ENCODE measurements at places on chromosomes 5 and 9.

- DNase-seq, result no peak
These were observed 8.7 kb upstream of the CYLC2 start for GRCh38 chr9:102986425-102986824.

GRCh38 chr5:31021181-31021624 is 172.3 kb upstream of the CDH6 start:
- peak; percentile 4 for DNase-seq

DNA sequence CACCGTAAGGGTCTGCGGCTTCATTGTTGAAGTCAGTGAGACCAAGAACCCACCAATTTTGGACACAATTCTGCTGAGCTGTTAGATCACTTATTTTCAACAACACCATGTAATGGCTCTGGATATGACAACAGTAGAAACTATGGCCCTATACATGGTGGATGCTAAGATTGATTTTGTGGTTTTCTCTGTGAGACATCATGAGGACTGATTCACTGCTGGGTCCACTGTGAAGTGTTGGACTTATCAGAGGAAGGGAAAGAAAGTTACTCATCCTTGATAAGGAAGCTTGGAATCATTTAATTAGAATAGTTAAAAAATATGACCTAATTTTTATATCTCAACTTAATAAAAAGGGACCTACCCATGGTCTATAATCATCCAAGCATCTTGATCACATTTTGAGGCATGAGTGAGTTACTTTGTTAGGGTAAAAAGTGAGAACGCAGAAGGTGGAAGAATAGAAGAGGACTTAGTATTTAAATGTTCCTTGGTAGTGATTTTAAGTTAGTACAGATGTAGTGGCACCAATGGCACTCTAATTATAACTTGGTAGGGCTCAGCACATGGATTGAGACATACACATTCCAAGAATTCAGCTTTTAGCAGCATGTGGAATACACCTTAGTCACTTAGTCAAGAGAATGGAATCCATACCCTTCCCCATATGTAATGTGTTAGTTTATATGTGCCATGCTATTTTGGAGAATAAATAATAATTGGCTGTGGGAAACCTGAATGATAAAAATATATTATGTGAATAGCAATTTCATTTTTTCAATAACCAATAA is 123.5 kb upstream of the CD180 start:
- DNase-seq, result no peak

GRCh38 chr5:153970496-153970895 is 68.2 kb downstream of the FAM114A2 start:
- no peak for DNase-seq

DNA sequence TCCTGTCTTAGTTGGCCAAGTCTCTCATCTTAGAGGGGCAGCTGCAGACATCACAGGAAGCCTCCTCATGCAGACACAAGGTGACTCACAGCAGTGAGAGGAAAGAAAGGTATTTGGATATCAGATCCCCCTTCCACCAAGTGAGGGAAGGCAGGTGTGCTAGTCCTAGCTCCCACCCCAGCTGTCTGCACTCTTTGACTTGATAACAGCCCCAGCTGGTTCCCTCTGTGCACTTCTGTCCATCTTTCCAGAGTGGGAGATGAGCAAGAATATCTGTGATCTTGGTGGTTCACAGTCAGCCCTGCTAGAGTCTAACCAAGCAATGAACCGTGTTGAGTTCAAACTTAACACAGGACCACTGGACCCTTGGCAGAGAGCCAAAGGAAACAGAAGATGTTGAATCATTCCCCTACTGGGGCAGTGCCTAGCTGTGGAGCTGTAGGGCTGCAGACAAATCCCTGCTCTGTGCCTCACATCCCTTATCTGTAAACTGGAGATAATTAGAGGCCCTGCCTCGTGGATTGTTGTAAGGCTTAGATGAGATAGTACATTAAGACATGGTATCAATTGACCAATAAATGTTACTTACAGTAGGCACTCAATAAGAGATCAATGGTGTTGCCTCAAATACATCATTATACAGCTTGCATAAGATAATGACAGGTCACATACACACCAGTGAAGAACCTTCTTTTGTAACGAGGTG is 39.1 kb downstream of the SH3RF2 start:
- peak; percentile 16 for DNase-seq

DNA sequence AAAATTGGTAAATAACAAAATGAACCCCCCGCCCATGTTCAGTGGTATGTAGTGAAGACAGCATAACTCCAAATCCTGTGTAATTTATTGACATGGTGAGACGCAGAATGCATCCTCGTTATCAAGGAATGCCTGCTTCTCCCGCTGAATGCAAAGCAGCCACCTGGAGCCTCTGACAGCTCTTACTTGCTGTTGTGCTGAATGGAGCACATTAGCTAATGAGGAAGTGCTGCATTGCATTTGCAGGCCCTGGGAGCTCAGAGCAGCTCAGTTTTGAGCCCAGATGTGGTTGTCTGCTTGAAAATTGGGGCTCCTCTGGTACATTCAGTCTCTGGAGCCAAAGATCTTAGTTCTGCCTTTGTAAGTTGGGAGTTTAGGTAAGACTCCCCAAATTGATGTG is 28.9 kb downstream of the PLAC8L1 start:
- DNase-seq, result no peak

DNA sequence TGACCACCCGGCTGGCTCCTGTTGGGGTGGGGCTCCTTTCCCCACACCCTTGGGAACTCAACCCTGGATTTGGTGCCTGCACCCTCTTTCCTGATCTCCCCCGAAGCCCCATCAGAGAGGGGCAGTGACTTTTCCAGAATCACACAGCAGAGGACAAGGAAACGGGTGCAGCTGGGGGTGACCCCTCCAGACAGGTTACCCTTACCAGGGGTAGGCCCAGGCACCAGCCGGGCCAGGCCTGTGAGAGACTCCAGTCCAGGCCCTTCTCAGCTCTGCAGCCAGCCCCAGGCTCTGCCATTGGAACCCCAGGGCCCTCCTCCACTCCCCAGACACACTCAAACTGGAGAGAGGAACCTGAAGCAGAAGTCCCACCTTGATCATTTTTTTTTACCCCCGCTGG is 19.0 kb upstream of the PHYHD1 start:
- no peak for DNase-seq

- peak; percentile 61 for DNase-seq
These were observed 1.0 kb downstream of the CERT1 start for GRCh38 chr5:75510417-75510835.

GRCh38 chr5:139402561-139403158 is 1.2 kb downstream of the SPATA24 start:
- DNase-seq, result no peak

DNA sequence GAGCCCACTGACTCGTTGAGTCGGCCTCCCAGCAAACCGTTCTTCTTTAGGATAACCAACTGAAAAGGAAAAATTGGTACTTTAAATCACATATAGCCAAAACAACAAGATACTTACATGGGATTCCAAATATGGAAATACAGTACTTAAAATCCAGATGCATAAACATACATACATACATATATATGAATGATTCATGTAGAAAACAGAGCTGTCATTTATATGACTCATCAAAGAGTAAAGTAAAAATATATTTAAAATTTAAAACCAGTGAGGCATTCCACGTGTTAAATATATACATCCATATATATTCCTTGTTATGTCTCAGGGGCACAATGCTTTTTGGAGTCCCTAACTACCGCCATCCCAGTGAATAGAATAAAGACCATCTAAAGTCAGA is 36.7 kb downstream of the DMGDH start:
- no peak for DNase-seq

- DNase-seq, result no peak
These were observed 173.5 kb downstream of the FAM174A start for GRCh38 chr5:100708645-100709171.

DNA sequence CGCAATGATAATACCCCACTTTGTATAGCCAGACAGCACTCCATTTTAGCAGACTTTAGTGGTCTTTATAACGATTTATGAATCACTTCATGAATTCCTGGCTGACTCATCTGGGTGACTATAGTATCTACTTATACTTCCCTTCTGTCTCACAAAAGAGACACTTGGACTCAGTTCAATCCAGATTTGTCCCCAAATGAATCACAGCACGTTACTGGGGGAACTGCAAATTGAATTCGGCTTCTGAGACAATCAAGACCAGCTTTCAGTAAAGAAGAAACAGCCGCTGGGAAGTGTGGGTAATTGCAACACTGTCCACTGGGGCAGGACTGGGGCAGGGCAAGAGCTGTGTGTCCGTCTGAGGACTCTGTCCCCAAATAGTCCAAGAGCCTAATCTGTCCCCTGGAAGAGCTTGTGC is 337.3 kb upstream of the RFX3 start:
- DNase-seq, result peak; percentile 95

- peak; percentile 44 for DNase-seq
These were observed 364.6 kb downstream of the NPR3 start for GRCh38 chr5:33075731-33076130.

- DNase-seq, result no peak
These were observed 127.1 kb downstream of the MRPS30 start for GRCh38 chr5:44935871-44936270.

DNA sequence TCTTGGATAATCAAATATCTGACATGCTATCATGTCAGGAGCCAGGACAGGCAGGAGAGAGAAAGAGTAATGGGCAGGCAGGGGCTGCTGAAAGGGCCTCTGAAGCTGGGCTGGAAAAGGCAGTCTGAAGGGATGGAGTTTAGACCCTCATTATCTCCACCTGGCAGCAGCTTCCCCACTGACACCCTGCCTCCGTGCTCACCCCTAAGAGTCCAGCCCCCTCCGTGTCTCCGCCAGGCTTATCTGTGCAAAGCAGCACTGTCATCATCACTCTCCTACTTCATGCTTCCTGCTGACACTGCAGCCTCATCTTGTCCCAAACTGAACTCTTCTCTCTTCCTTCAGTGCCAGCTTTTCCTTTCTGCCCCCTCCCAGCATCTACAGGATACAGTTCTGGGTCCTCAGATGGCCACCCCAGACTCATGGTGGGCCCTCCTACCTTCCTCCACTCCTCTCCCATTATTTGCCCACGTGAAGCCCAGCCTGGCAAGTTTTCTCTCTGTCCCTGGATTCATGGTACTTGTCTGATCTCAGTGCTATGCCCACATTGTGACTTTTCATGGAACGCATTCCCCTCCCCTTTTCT is 70.9 kb upstream of the KLF9 start:
- no peak for DNase-seq

DNA sequence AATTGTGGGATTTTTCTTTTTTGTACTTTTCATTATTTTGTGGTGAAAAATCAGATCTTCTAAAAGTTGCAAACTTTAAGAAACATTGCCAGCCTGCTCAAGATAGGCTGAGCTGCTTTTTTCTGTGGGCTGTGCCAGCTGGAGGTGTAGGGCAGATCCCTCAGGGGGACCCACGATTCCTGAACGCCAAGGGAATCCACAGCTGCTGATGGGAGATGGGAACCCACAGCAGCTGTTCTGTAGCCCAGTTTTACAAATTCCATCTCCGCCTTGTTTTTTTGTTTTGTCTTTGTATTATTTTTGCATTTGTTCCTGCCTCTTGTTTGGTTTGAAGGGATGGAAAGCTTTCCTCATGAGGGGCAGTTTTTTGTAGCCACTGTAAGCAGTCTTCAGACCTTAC is 91.0 kb downstream of the WWC1 start:
- DNase-seq, result no peak

- no peak for DNase-seq
These were observed 5.5 kb upstream of the ENTREP1 start for GRCh38 chr9:69319324-69320025.

GRCh38 chr5:91332267-91333045 is 50.7 kb downstream of the ARRDC3 start:
- DNase-seq, result peak; percentile 75

DNA sequence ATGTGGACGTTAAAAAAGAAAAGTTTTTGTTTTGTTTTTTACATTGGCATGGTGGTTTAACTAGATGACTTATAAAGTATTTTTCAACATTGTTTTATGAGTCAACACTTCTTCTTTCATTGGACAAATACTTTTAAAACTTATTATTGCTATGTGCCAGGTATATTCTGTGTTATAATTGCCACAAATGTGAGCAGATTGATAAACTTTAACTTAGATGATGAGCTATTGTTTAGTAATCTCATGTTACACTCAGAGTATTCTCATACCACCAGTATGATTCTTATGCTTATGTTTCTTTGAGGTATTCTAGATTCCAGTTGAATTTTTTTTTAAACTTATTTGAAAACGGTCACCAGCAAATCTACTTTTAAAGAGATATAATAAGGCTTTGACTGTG is 60.3 kb downstream of the RASA1 start:
- no peak for DNase-seq

DNA sequence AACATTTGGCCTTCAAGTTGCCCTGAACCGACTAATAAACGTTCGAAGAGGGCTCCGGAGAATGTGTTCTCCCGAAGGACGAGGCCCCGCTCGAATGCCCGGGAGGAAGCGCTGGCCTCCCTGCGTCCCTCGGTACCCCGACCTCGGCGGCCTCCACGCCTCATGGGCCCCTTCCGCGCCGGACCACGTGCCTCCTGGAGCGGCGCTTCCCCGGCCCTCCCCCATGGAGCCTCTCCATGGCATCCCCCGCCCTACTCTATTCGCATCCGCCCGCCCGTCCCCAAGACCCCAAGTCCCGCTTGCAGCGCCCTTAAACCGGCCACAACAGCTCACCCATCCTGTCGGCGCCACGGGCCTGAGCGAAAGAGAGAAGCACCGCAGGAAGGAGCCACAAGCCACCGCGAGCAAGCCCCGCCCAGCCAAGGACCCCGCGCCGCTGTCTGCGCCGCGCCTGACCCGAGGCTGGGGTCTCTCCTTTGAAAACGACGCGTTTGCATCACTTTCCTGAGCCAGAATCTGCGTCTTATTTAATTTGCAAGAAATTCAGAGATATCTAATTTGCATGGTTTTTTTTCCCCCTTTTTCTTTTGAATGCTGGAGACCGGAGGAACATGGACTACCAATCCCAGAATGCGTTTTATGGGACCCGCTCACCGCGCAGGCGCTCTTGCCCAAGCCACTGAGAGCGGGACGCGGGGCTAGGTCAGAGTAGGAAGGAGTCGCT is at the start of gene RPS23:
Gene RPS23 (minus strand): TSS at position 368 of the 724 bp plus-strand sequence. CDS start 31 bp downstream, at position 337.
- peak; percentile 95 for DNase-seq

GRCh38 chr9:91090130-91090410 is 271.6 kb downstream of the AUH start:
- DNase-seq, result no peak

DNA sequence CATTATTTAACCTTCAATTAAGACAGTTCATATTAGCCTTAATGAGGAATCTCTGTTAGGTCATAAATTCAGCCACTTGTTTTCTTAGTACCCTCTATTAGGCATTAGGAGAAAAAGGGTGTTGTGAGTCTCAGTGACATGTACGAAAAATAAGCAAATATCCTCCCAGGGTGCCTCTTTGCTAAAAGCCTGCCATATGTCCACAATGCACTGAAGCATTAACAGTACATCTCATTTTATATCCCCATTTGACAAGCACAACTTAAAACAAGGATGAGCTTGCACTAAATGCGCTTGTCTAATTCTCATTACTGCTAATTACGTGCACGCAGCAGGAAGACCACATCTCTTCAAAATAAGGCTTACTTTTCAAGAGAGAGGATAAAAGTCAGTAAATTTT is 48.4 kb upstream of the SRFBP1 start:
- DNase-seq, result no peak
